ENCODE measurements at places on chromosomes 2 and 18. TPM values are rescaled to one million over a fixed set of nuclear protein-coding genes. Genes with fewer than 3 reads are reported as not detected.

DNA sequence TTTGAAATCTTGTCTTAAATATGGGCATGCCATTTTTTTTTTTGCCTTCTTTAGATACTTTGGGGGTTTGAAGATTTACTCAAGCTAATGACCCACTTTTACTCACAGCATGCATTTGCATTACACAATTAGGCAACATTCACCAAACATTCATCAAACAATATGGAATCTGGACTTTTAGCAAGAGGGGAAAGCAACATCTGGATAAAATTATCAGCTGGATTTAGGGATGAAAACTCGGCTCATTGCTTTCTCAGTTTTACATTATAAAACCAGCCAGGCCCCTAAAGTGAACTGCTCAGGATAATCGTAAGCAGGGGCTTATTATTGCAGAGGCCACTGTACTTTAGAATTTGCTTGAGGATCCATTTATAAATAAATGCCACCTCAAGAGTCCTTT lies 44.7 kb downstream of the SOX11 start:
- no peak for DNase-seq

DNA sequence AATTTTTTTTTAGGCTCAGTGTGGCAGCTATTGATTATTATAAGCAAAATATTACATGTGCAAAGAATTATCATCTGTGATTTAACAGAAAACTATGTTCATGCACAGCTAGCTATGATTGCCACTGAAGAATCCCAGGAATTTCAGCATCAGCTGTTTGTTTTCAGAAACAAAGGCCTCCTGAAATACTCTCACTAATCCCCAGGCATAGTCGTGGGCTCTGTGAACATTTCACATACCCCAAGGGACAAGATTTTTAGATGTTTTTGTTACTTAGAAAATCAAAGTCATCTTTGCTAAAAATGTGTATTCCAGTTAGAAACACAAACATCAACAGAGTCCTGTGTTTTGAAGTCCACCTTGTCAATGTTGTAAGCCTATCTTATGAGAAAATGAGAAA lies 156.1 kb downstream of the MYO1B start:
- DNase-seq = no peak

DNA sequence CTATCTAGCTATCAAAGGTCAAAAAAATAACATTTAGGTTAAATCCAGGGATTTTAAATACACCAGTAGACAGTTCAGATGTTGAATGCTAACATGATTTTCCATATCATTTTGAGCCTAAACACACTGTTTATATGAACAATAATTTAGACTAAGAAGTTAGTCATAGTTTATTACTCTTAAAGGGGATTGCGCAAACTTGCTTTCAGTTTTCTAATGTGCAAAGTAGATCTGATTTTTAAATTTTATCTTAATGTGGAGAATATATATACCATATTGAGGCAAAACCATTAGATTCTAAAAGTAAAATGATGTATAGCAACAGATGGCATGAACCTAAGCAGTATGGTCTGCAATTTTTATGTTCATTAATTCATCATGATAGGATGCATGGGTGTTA lies 76.6 kb downstream of the CDH7 start:
- DNase-seq = no peak

DNA sequence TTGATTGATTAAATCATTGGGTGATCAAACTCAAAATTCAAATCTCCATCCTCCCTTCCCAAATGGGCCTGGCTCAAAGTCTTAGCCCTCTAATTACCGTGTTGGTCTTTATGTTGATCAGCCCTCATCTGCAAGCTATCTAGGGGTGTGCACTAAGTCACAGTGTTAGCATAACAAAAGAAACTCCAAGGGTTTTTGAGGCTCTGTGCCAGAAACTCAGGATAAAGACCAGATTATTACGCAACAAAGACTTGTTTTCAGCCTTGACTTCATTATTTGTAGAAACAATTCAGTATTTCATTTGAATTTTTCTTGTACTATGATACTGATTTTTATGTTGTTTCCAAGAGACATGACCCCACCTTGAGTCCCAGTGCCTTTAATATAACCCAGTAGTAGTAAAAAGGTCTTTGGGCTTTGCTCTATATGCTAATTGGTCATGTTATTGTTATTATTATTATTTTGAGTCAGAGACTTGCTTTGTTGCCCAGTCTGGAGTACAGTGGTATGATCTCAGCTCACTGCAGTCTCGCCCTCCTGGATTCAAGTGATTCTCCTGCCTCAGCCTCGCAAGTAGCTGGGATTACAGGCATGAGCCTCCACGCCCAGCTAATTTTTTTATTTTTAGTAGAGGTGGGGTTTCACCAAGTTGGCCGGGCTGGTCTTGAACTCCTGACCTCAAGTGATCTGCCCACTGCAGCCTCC lies 13.9 kb downstream of the PSMD14 start:
- no peak for DNase-seq

LIMS4 gene
- polyA plus RNA-seq = 0.36 TPM

LYPD6B gene
- polyA plus RNA-seq = 5.8 TPM

All from GM12878 (cell line).